ENCODE measurements at places on chromosomes 7 and 10.

DNA sequence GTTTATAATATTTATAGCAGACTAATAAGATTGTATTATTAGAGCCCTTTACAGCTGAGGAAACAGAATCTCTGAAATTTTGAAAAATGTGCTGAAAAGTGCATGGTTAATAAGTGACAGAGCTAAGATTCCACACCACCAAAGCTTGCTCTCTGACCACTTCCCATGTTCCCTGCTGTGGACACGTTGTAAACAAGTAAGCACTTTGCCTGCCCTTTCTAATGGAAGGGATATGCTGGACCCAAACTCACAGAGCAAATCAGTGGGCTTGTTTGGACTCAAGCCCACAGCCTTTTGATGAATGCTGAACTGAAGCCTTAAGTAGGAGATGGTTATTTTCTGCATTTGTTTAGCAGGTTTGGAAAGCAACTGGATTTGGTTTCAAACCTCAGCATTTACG is 214.0 kb upstream of the TMEM72 start:
- DNase-seq = no peak

DNA sequence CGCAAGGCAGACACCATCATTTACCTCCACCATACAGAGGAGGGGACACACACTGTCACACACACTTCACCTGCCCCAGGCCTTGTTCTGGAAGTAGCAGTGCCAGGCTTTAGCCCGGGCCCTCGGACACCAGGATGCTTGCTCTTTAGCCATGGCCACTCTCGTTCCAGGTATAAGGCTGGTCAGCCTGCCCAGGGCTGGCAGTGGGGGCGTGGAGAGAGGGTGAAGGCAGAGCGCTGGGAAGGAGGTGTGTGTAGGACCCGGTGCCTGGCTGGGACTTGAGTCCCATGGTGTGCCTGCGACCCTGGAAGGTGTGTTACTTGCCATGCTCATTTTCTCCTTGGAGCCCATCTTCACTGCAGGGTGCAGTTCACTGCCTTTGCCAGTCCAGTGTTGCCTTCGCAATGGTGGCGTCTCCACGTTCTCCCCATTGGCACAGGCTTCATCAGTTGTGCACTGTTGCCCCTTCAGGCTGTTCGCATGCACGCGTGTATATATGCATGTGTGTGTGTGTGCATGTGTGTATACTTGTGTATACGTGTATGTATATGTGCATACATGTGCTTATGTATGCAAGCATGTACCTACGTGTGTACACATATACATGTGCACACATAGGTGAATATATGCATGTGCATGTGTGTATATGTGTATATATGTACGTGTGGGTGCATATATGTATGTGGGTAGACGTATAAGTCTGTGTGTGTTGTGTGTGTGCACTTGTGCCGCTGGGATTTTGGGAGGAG is 153.4 kb downstream of the CAMK1D start:
- no peak for DNase-seq

- DNase-seq = no peak
These were observed 806.6 kb downstream of the NXPH1 start for GRCh38 chr7:9240001-9240400.

DNA sequence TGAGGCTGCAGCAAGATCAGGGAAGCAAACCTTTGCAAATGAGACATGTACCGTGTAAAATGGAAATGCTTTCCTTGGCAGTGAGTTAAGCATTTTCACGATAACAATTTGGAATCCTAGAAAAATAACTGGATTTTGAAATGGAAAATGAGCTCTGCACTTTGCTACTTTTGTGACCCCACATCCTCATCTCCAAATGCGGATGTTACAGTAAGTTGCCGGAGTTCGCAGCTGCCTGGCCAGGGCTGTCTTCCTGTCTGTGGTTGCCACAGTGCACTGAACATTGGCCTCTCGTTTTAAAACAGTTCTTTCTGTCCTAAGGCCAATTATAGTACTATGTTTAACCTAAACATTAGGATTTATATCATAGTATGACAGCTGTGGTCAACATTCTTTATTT is 136.2 kb upstream of the FZD8 start:
- DNase-seq = peak; percentile 67

GRCh38 chr7:137254766-137255165 is 88.8 kb downstream of the PTN start:
- DNase-seq = no peak

GRCh38 chr10:78543749-78544362 is 510.2 kb downstream of the RPS24 start:
- DNase-seq = peak; percentile 93

DNA sequence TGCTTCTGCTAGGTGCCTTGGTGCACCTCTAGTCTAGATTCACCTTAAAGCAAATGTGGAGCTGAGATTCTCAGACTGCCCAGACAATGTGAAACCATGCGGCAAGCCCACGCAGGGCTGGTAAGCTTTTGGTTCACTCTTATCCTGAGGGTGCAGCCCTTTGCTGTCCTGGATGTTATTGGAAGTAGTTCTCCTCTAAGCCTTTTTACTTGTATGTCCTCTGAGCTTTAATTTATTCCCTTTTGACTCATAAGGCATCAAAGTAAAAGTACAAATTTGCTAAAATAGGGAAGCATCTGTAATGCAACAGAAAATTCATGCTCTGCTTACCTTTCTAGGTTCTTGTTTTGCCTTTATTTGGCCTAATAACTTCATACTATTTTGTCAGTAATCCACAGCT is 186.8 kb downstream of the MACC1 start:
- no peak for DNase-seq

- no peak for DNase-seq
These were observed 137.2 kb upstream of the ADARB2 start for GRCh38 chr10:1874533-1874932.

DNA sequence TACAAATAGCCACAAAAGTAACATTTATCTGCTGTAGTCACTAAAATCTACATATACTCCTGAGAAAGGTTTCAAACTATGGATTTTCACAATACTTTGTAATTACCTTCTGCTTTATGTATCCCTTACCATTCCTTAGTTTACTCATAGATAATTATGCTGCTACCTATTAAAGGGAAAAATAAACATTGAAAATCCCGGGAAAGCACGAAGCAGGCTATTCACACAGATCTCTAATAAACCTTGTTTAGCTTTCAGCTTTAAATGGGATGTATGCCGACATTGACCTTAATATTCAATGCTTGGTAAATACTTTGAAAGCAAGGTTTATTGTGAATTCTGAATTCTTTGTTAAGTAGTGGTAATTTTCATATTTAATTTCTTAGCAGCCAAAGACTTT is 58.5 kb upstream of the SMIM30 start:
- DNase-seq = no peak

DNA sequence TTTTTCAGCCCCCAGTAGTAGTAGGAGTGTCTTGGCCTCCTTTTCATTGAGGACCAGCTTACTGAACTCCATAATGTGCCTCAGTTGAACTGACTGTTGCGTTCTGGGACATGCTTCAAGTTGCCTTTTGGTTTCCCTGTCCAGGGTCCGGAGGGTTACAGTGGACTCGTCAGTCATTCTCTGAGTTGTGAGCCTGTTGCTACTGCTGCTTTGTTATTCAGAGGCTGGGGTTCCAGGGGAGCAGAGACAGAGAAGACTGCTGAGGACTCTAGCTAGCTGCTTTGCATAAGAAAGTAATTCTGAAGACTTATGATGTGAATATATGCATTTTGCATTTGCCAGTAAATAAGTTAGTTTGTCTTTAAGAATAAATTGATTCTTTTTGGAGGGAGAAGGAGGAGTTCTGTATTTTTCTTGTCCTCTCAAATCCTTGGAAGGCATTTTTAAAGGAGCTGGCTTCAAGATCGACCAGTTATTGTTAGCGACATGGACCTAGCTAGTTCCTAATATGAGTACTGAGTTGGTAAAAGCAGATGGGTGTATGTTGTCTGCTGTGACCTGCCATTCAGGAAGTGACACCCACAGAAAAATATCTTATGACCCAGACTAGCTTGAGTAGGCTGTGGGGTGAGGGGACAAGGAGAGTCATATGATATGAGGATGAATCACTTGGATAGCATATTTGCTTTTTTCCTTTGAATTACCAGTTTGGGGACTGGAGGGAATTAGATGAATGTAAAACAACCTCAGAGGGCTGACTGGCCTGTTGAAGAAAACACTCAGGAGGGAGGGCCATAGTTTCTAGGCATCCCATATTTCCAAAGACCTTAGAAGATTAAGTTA is 8.3 kb downstream of the PI4K2A start:
- no peak for DNase-seq

- DNase-seq = no peak
These were observed 14.9 kb upstream of the LGI1 start for GRCh38 chr10:93742633-93743349.

DNA sequence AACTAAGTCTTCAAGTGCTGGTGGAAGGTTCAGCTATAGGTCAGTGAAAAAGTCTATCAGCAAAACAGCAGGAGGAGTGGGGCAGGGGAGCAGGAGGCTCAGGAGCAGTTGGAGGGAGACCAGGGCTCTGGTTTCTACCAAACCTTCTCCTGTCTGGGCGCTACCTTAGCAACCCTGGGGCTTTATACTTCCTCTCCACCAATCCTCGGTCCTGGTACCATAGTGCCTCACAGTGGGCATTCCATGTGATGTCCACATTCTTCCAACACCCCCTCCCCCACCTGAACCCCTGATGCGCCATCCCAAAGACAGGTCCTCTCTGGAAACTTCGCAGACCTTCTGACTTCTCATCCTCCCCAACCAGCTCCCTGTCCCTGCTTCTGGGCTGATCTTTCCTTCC is 25.3 kb upstream of the ACSM6 start:
- DNase-seq = no peak

GRCh38 chr7:18508443-18509427 is 13.2 kb downstream of the HDAC9 start:
- no peak for DNase-seq

DNA sequence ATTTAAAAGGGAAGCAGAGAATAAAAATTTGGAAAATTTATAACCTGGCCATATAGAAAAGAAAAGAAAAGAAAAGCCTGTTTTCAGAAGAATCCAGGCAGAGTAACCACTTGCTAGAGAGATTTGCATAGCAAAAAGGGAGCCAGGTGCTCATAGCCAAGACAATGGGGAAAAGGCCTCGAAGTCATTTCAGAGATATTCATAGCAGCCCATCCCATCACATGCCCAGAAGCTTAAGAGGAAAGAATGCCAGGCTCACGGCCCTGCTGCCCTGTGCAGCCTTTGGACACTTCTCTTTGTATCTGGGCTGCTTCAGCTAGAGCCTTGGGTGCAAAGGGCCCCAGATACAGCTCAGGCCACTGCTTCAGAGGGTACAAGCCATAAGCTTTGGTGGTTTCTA is 159.8 kb downstream of the CCDC7 start:
- no peak for DNase-seq

- DNase-seq = no peak
These were observed 8.1 kb downstream of the ATP5MF start for GRCh38 chr7:99457650-99458493.

- no peak for DNase-seq
These were observed 6.2 kb downstream of the NIPSNAP2 start for GRCh38 chr7:55970561-55970960.

GRCh38 chr10:13270877-13271551 is 28.9 kb downstream of the PHYH start:
- no peak for DNase-seq

GRCh38 chr10:70125918-70126552 is 6.6 kb downstream of the AIFM2 start:
- DNase-seq = no peak

GRCh38 chr7:55342216-55342871 is 22.8 kb upstream of the LANCL2 start:
- DNase-seq = no peak

DNA sequence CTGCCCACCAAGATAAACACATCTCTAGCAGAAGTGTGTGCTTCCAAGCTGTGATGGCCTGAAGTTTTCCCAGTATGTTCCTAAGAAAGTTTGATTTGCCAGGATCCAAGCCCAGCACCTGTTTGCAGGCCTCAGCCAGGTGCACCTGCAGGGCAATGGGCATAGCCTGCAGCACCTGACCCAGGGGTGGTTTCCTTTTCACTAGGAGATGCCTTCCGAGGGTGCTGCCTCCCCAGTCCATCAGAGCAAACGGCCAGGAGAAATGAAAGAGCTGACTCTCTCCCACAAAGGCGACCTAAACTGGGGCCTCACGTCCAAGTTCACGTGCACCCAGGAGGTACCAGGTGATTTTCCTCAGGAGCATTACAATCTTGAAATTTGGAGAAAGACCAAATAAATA is 7.1 kb downstream of the UCMA start:
- DNase-seq = no peak

- no peak for DNase-seq
These were observed 80.2 kb downstream of the RNF133 start for GRCh38 chr7:122618585-122619189.

GRCh38 chr7:144403649-144404061 is at the start of gene NOBOX:
Gene NOBOX, minus strand, starts transcription at chr7:144403693.
- no peak for DNase-seq

DNA sequence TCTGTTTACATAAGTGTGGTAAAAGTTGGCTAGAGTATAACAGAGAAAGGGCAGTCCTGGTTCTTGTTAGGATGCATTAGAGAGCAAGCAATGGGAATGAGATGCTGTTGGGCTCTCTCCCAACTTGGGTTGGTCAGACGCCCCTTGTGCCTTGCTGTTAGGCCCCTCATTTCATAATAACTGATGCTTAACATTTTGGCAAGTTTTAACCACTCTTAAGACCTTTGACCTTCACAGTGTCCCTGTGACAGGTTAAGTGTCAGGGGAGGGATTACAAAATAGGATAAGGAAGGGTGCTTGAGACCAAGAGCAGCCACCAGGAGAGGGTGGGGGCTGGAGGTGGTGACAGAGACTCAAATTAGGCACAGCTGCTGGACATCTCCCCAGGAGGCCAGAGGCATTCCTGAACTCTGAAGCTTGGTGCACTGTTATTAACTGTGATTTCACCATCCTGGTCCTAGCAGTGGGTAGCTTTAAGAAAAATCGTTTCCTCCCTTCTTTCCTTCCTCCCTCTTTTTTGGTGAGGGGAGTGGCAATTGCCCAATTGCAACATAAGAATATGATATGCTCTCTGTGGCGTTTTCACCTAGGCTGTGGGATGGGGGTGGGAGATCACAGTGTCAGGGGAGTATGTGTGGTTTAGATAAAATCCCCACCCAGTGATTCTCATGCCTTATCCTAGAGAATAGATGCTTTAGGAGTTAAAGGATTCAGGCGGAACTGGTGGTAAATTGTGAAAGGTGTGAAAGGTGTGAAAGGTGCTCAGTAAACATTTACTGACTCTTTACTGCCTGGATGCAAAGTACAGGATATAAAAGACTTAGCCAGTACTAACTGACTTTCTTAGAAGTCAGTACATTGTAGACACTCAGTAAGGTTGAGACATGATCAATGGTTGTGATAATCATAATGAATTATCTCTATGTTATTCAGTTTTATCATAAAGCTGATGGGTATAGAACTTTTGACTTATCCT is 270.5 kb downstream of the BICC1 start:
- DNase-seq = no peak

GRCh38 chr10:128927497-128928161 is 539.4 kb upstream of the MGMT start:
- peak; percentile 91 for DNase-seq

- DNase-seq = no peak
These were observed 4.6 kb downstream of the VAX1 start for GRCh38 chr10:117133273-117134055.
